ENCODE measurements at places on chromosomes 2 and 18.

GRCh38 chr18:76493213-76494161 is 1.6 kb downstream of the ZNF516 start:
- DNase-seq: no peak

DNA sequence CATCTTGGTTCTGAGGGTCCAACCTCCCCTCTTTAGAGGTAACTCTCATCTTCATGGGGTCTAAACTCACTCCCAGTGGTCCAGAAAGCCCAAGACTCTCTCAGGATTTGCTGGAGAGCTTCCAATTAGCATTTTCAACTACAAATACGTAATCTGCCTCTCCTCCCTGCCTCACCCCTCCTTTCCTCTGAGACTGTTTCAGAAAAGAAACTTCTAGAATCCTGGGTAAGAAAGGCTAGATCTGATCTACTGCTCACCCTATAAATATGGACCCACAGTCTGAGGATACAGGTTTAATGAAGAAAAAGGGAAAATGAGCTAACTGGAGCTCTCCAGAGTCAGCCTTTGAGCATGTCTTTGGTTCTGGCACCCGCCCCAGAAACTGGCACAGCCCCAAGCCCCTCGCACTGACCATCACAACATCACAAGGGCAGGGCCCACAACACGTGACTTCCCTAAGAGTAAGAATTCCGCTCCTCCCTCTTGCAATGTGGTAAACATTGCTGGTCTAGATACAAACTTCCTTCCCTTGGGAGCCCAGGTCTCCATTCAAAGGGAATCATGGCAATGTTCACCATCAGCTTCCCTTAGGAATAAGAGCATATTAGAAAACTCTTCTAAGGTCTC is 21.7 kb upstream of the IHH start:
- DNase-seq: no peak

DNA sequence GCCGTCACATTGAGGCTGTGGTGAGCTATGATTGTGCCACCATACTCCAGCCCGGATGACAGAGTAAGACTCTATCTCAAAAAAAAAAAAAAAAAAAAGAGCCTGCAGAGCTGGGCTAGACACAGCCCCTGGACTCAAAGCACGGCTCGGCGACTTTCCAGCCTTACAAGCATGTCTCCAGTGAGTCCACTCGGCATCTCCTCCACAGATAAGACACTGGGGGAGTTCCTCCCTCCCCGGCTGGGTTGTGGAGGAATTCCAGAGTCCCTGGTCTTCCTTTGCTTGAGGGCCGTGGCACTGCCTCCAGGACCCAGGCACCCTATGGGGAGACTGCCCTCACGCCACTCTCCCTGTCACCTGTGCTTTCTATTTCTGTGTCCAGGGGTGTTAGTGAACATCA is 30.9 kb upstream of the RPL31 start:
- no peak for DNase-seq

DNA sequence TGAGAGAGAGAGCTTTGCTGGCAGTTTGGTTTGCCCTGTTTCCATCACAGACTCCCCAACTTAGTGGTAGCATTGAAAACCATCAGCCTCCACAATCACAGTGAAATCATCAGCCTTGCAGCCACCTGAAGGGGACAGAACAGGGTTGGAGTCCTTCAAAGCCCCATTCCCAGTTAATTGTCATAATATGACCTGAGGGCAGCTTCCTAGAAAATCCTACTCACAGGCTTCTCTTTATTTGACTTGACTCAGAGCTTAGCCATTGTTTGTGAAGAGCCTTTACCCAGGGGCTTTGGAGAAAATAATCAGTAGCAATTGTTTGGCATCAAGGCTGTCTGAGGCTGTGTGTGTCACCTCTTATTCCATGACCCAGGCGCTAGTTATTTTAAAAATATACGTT is 308.7 kb downstream of the CBLN2 start:
- no peak for DNase-seq

GRCh38 chr18:64202863-64203262 is 54.0 kb upstream of the LINC00305 start:
- DNase-seq: no peak

- DNase-seq: no peak
These were observed 22.9 kb downstream of the WIPF1 start for GRCh38 chr2:174574657-174575056.

DNA sequence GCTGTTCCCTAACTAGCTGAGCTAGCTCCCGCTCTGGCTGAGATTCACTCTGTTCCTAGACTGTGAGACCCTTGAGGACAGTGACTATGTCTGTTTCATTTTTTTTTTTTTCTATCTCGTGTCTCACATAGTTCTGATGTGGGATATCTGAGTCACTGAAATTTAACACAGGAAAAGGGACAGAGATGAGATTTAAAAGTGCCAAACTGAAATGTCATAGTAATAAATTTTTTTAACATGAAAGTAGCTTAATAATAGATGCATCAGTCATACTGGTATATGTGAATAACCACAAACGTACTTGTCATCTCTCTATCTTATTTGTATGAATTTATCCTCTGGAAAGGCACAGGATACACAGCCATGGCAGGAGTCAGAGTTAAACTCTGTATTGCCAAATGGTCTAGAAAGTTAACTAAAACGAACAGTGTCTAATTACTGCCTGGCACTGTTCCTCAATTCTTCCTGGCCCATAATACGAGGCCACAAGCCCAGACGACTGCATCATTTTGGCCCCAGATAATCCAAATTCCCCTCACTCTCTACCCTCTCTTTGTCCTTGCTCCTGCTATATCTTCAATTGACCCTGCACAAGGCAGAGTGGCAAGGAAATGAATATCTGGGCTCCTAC is 87.5 kb downstream of the SATB2 start:
- no peak for DNase-seq

Measured in activated naive CD4-positive, alpha-beta T cell treated with anti-CD3 and anti-CD28 coated beads, Interleukin-2, amount 10 ng/mL, durations not matched to agents 7 days and 5 days (primary cell).